ENCODE measurements at places on chromosomes 1 and 21.

GRCh38 chr21:29185172-29185571 is 54.7 kb downstream of the MAP3K7CL start:
- peak; percentile 49 for DNase-seq

DNA sequence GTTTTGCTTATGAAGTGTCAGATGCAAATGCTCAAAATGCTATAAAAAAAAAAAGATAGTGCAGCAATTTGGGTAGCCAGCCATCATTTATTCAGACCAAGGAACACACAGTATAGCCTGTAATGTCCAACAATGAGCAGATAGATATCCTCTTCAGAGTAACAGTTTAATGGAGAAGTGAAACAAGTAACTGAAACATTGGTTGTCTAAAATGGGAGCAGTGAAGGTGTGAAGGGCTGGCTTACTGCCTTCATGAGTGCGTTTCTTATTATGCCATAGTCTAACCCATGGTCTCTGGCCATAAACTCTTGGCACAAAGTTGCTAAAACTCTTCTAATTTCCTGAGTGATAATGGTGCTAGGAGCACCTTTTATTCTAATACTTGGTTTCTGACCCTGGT is 11.4 kb downstream of the RGS5 start:
- no peak for DNase-seq

- peak; percentile 63 for DNase-seq
Measured at GRCh38 chr1:199758626-199759255, 268.8 kb upstream of the NR5A2 start.

- DNase-seq: no peak
Measured at GRCh38 chr1:224897529-224898327, 31.7 kb upstream of the DNAH14 start.

DNA sequence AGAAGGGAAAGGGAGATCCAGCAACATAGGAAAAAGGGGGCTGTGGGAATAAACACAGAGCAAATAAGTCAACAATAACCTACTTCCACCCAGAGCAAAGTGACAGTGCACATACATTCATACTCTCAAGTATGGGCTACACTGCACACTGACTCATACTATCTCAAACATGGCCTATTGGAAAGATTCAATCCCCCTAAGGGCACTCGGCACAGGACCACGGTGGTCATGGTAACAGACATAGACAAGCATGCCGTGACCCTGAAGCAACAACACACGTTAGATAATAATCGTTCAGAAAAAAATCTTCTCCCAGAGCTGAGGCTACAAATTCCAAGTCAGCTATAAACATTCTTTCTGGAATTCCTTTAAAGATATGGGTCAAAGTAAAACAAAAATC is 16.8 kb upstream of the JAK1 start:
- peak; percentile 91 for DNase-seq

DNA sequence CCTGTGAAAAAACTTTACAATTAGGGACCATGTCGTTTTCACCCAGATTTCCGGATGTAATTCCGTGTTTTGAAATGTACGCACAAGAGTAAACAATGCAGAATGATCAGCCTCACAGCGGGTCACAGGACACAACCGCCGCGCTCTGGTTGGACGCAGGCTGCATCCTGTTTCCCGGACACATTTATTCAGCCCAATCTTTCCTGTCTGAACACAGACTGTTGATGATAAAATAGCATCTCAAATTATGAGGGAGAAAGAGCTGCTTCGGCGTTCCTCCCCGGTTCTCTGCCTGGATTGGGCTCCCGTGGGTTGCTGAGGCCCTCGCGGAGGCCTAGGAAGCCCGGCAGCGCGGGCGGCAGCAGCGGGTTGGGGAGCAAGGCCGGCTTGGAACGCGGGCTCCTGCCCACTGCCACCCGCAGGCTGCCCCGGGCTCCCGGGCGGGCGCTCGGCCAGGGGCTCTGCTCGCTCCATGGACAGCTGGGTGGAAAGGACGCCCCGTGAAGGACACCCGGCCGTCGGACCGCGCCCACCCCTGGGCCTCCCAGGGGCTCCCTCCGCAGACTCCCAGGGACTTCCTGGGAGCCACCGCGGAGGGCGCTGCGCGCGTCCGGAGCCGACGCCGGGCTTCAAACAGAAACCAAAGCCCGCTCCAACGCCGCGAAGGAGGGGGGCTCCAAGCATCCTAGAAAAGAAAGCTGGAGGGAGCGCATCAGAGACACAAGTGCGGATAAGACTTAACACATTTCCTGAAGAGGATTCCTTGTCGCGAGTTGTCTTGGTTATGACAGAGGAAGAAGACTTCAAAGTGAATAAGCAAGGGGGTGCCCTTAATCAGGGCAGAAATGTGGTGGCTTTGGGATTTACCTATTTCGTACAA is 122.3 kb downstream of the ESRRG start:
- DNase-seq: peak; percentile 78

DNA sequence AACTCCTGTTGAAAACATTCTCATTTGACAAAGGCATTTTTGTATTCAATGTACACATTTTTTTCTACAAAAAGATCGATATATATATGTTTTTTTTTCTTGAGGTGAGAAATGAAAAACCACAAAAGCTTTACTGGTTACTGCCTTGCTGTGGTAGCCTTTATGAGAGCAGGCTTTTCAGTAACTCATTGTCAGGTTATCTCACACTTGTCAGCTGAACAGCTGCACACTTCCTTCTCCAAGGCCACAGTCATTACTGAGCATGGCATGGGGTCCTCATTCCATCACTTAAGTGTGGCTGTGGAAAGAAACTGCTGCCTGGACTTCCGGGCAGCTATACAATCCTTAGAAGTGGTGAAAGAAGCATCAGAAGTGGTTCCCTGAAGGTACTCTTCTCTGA is 169.3 kb upstream of the ZP4 start:
- DNase-seq: no peak

GRCh38 chr1:60747353-60747752 is 335.0 kb upstream of the NFIA start:
- DNase-seq: no peak

GRCh38 chr1:15141935-15142539 is 11.5 kb upstream of the TMEM51 start:
- peak; percentile 46 for DNase-seq

DNA sequence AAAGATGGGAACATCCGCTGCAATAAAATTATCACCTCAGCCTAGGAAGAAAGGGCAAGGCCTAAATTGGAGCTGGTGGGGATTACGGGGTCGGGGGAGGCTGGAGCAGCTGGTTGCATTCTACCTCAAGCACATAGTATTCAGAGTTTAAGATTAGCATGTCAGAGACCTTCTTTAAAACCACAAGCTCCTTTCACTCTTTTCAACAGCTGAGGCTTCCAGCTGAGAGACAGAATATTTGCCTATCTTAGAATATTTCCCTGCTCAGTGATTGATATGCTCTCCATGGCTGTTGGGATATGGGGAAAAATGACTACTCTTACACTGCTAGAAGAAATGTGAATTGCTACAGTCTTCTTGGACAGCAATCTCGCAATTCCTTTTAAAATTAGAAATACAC is 248.6 kb downstream of the TBX15 start:
- DNase-seq: no peak

DNA sequence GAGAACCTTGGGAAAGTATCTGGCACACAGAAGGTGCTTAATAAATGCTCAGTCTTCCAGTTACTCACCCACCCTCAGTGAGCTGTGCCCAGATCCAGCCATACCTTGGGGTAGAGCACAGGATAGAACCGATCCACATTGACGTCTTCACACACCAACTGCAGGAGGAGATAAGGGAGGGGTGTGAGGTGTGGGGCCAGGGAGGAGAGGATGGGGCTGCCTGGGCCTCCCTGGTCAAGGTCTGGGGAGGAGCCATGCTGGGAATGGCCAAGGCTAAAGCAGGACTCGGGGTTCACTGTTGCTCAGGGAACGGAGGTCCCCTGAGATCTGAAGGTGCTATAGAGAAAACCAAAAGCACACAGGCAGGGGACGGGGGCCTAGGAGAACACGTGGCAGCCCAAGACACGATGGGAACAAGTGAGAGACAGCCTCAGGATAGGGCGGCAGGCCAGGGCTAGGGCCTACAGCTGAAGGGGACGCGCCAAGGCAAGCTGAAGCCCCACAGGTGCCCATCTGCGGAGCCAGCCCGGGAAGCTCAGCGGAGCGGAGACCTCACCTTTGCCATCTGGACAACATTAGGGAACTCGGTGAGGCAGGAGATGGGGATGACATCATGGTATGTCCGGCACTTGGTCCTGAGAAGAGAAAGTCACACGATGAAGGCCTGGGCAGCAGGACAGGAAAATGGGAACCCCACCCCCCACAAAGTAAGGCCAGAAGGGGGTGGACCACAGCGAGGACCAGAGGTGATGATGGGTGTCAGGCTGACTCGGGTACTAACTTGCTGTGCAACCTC is 55.9 kb downstream of the RAP1GAP start:
- DNase-seq: no peak

DNA sequence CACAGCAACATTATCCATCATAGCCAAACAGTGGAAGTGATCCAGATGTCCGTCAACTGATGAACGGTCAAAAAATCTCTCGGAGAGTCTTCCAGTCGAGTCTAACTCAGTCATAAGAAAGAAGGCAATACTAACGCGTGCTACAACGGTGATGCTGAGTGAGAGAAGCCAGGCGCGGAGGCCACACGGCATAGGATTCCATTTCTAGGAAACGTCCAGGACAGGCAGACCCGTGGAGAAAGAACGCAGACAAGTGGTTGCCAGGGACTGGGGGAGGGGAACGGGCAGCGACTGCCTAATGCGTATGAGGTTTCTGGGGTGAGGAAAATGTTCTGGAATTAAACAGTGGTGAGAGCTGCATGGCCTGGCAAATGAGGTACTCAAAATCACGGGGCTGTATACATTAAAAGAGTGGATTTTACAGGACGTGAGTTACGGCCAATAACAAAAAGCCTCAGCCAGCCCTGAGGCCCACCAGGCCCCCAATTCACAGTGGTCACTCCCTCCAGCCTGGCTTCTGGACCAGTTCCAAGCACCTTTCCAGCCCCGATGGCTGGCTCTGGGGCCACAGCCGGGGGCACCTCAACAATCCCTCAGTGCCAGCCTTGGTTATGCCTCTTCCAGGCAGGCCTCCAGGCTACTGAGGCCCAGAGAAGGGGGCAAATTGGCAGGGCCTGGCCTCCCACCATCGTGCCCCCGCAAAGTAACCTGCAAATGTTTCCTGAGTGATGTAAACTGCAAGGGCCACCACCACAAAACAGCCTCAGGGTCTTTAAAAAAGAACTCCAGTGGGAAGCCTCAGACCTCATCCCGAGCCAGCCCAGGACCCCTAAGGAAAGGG is 3.4 kb downstream of the WNT9A start:
- no peak for DNase-seq

DNA sequence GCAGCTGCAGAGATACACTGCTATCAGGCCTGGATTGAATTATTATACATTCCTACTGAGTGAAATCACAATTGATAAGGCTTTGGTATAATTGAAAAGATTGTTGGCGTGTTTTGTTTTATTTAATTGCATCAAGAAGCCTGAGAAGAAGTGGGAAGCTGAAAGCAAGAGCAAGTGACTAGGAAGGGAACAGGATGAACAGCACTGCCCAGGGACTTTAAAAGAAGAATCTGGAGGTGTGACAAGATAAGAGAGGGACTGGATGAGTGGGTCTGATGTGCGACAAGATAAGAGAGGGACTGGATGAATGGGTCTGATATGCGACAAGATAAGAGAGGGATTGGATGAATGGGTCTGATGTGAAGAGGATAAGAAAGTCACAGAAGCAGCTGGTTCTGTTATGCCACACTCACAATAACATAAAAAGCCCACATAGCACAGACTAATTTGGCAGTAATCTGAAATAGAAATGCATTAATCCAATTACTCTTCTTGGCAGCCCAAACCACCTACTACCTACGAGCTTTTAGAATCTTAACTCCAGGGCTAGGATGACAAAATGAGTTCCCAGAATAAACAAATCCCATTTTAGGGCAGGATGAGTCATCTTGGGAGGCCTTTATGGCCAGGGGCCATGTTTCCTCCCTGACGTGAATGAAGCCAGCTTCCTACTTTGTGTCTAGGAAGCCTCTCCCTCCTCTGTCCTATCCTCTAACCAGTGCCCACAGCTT is 129.7 kb downstream of the DUSP10 start:
- peak; percentile 71 for DNase-seq

- no peak for DNase-seq
Measured at GRCh38 chr1:31145648-31146047, 80.1 kb upstream of the PUM1 start.
